ENCODE measurements at places on chromosomes 4 and X. TPM values are rescaled to one million over a fixed set of nuclear protein-coding genes. Genes with fewer than 3 reads are reported as not detected.

- no peak for DNase-seq
These were observed 31.6 kb upstream of the CT47C1 start for GRCh38 chrX:119041175-119041574.

DNA sequence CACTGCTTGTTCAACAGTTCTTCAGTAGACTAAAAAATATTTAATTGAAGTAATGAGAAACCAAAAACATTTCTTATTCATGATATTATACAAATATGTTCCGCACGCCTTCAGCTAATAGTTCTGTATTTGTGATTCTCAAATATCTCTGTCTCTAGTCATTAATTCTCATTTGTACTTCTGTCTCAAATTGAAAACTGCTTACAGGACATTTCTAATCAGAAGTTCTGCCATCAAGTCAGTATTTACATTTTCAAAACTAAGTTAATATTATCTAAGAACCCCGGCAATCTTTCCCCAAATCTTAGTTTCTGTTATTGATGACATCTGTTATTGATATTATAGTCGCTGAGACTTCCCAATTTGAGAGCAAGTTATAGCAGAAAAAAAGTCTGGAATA is 78.6 kb upstream of the PGRMC2 start:
- no peak for DNase-seq

GRCh38 chr4:78040431-78040830 is 16.7 kb upstream of the FRAS1 start:
- DNase-seq = no peak

DNA sequence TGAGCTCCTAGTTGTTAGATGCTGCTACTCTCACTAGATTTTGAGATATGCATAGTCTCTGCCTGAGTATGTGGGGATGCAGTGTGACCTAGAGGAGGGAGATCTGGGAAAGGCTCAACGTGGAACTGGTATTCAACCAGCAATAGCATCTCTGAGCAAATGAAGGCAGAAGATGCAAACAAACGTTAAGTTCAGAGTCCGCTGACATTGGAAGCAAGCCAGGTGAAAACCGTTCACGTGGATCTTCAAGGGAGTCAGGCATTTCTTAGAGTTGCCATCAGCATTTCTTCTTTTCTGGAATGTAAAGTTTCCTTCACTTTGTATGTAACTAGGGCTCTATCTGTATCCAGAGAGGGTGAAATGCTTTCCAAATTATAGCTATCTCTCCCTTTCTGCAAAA is 59.9 kb downstream of the C4orf51 start:
- no peak for DNase-seq

DNA sequence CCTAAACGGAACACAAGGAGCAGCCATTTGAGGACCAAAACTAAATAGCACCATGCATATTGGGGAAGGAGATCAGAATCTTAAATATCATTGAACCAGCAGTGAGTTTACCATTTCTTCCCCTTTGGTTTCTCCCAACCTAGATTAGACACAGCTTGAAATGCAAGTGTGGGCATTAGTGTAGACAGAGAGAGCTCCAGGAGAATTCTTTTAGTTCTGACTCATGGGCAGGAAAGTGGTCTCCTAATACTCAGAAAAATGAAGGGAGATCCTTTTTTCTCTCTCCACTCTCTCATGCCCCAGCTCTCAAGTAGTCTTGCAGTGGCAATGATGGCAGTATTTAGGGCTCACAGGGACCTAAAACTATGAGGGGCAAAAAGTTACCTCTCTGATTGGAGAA is 567.9 kb downstream of the INPP4B start:
- no peak for DNase-seq

- no peak for DNase-seq
These were observed 30.5 kb upstream of the FAM120C start for GRCh38 chrX:54213603-54214002.

DNA sequence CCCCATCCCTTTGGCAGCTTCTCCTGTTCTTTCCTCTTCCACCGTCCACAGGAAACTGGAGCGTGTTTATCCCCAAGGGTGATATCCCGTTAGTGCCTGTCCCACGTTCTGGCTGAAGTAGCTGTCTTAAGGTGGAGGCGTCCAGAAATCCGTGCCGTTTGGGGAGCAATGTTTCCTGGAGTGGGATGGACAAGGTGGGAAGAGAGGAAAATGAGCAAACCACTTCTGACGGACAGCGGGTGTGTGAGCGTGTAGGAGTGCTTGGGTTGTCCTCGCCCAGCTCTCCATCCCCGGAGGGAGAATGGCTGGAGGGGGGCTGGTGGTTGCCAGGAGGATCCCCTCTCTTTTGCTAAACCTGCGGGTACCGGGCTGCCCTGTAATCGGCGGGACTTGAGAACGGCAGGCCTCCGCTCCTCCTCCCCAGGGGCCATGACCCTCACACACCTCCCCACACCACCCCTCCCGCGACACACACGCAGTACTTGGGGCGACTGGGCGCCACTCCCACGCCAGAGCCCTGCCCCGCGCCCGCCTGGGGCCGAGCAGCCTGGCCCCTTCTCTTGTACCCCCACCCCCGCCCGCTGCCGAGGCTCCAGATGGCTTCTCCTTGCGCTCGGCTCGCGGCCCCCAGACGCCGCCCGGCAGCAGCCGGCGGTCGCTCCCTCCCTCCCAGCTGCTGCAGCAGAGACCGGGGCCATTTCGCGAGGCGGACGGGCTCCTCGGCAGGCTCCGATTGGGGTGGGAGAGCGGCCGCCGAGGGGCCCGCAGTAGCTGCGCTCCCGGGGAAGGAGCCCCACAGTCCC is 13.9 kb upstream of the PRDM8 start:
- DNase-seq = peak; percentile 67

GRCh38 chrX:45873781-45874180 is 671.4 kb downstream of the ZNF674 start:
- no peak for DNase-seq

GRCh38 chr4:105194328-105195231 is 47.9 kb downstream of the TET2 start:
- DNase-seq = no peak

DNA sequence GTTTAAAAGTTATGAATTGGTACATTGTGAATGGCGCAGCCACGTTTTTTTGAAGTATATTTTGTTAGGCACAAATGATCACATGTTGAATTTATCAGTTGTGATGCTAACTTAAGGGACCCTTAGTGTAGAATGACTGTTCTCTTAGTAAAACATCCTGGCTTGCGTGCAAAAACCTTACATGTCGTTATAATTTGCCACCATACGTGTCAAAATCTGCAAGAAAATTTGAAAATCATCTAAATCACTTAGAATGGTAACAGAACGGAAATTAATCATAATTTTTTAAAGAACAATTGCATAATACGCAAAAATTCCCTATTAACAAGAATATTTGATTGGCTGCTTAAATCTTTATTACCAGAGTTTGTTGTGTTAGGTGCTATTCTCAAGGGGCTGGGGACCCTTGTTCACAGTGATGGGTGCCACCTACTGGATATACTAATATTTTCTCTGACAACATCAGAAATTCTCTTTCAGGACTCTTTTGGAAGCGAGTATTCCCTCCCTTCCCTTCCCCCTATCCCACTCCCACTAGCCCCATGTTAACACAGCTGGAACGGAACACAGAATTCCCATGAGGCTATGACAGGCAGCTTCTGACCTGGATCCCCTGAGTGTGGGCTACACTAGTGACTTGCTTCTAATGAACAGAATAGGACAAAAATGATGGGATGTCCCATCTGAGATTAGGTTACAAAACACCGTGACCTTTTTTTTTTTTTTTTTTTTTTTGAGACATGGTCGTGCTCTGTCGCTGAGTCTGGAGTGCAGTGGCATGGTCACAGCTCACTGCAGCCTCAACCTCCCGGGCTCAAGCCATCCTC is 71.8 kb downstream of the SUPT20HL2 start:
- DNase-seq = no peak

DNA sequence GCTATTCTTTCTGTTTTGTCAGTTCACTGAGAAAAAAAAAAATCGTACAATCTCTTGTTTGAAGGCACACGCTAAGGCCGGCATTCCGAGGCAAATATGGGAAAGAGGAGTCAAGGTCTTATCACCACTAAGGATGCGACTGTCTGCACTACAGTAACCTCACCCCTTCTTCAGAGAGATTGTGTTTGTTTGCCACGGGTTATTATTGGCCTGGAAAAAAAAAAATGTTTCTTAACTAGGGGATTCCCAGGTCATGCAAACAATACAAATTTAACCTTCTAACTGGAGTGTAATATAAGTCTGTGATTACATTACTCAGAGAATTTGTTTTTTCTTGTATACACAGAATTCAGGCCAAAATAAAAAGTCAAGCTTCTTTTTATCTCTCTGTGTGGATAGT is 168.3 kb downstream of the TMA16 start:
- no peak for DNase-seq

- DNase-seq = no peak
These were observed 590 bp downstream of the ARHGEF9 start for GRCh38 chrX:63784346-63784901.

- DNase-seq = no peak
These were observed 53.8 kb upstream of the TBC1D14 start for GRCh38 chr4:6855692-6856297.

DNA sequence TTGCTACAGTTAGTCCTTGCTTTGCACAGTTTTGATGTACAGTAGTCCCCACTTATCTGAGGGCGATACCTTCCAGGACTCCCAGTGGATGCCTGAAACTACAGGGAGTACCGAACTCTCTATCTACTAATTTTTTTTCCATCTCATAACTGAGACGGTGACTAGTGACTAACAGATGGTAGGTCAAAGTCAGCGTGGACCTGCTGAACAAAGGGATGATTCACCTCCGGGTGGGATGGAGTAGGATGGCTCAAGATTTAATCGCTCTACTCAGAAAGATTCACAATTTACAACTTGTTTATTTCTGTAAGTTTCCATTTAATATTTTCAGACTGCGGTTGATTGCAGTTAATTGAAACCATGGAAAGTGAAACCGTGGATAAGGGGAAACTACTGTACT is 655.8 kb downstream of the ZNF674 start:
- no peak for DNase-seq

DNA sequence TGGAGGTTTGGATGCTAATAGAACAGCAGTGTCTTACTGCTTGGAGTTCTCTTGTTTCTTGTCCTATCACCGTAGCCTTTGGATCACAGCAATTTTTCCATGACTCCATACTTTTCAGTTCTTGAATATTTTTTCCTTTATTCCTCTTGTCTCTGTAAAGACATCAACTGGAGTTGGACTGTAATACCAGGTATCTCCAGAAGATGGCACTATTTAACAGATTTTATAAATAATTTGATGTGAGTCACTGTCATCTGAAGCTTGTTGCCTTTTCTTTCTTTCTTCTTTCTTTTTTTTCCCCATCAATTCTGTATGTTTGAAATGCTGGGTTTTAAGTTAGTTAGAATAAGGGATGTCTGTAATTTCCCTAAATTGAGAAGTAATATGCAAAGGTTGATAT is 24.1 kb downstream of the HPRT1 start:
- no peak for DNase-seq

CLDN34 gene
- total RNA-seq = not detected

GUCY1A1 gene
- total RNA-seq = 6.8 TPM

GPR78 gene
- total RNA-seq = not detected

KIF4A gene
- total RNA-seq = 0.15 TPM
